ENCODE measurements at places on chromosomes 16 and 17. TPM values are rescaled to one million over a fixed set of nuclear protein-coding genes. Genes with fewer than 3 reads are reported as not detected.

Gene PRSS33
- total RNA-seq = not detected

Gene GNAO1
- 2.0 TPM for total RNA-seq

Gene KRT24
- total RNA-seq = not detected

Gene ESRP2
- 0.10 TPM for total RNA-seq

Gene CTRB2
- total RNA-seq = not detected

Gene MYO1C
- 31.1 TPM for total RNA-seq

Gene NAGS
- total RNA-seq = 0.60 TPM

Gene RNF166
- 45.0 TPM for total RNA-seq

Gene LCMT1
- 39.1 TPM for total RNA-seq

Gene EME2
- total RNA-seq = 31.0 TPM

Gene EFCAB5
- total RNA-seq = 0.60 TPM

Gene TNFSF12
- total RNA-seq = 26.5 TPM

Gene TMEM204
- 23.7 TPM for total RNA-seq

Gene KLHL10
- total RNA-seq = not detected

Gene ZDHHC1
- total RNA-seq = 0.88 TPM
